ENCODE measurements at places on chromosomes 3 and 15. TPM values are rescaled to one million over a fixed set of nuclear protein-coding genes. Genes with fewer than 3 reads are reported as not detected.

Gene KBTBD8
- 2.7 TPM for polyA plus RNA-seq

Gene KCNMB3
- polyA plus RNA-seq: 5.0 TPM

Gene CFAP91
- 5.2 TPM for polyA plus RNA-seq

DNA sequence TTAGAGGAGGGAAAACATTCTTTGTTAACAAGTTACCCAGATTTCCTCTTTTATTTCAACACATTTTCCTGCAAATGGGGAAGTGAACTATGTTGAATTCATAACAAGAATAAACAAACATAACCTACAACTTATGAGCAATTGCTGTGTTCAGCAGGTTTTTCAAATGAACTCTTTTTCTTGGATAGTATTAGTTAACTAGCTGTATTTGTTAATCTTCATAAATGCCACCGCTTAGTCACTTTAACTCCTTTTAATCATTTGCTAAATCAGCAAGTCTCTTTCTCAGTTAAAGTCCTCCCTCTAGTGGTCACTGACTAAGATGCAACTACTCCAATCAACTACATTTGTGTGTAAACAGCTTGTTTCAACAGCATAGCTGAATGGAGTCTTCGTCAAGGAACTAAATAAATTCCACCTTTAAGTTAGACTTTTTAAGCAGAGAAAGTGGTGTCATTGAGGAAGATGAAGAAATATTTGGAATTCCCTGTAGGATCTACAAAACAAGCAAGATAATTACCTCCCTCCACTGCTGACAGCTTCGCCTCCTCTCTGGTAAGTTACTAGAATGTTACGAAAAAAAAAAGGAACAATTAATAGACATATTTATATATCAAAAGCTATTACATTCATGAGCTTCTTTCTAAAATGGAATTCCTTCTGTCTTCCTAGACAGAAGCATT is 1122.0 kb downstream of the ROBO1 start:
- peak; percentile 58 for DNase-seq

DNA sequence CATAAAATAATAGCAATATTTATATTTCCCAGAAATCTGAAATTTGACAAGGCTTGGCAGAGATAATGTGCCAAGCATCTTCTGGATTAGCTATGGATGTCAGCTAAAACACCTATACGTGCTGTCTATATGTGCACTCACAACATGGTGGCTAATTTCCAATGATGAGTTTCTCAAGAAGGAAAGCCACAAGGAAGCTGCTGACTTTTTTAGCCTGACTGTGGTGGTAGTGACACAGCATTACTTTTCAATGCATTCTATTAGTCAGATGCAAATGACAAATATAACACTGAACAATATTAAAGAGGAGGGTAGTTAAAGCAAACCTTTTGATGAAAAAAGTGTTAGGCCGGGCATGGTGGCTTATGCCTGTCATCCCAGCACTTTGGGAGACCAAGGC is 101.7 kb upstream of the CCDC54 start:
- DNase-seq: no peak

DNA sequence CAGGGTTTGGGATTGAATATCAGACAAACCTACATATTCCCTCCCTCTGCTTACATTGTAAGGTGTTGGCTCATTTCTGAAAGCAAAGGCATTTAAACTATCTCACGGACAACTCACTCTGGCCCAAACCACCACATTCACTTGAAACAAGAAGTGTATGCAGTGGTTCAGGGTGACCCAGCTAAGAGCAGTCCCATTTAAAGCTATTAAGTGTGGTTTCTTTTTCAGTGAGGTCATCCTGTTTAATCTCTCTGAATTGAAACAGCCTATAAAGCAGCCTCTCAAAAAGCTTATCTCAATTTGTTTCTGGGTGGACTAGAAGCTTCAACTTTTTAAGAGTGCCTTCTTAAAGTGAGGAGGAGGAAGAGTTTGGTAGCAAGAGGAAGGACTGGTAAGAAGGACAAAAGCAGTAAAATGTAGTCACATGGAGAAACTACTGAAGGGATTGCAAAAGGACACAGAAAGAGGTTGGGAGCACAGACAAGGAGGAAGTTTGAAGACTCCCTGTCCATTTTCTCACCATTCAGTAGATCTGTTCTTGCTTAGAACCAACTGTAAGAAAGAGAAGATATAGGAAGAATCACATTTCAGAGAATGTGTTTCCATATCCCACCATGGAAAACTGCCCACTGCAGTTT is 151.6 kb downstream of the TMCO5A start:
- peak; percentile 28 for DNase-seq

GRCh38 chr3:122858373-122858772 is 63.5 kb downstream of the SLC49A4 start:
- DNase-seq: no peak

- no peak for DNase-seq
Measured at GRCh38 chr15:87537295-87537694, 719.2 kb downstream of the NTRK3 start.

DNA sequence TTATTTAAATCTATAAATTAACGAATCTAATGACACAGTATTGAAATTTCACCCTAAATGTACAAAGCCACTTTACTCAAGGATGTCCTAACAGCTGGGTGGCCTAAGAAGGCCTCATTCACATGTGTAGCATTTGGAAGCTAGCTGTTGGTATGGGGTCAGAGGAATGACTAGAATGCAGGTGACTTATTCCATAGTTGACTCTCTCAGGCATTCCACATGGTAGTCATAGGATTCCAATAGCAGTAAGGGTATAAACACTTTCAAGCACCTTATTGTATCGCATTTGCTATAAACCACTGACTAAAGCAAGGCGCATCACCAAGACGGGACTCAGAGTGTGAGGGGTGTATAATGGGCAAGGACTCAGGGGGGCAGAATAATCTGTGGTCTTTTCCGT is 294.8 kb upstream of the EPHA3 start:
- DNase-seq: no peak

DNA sequence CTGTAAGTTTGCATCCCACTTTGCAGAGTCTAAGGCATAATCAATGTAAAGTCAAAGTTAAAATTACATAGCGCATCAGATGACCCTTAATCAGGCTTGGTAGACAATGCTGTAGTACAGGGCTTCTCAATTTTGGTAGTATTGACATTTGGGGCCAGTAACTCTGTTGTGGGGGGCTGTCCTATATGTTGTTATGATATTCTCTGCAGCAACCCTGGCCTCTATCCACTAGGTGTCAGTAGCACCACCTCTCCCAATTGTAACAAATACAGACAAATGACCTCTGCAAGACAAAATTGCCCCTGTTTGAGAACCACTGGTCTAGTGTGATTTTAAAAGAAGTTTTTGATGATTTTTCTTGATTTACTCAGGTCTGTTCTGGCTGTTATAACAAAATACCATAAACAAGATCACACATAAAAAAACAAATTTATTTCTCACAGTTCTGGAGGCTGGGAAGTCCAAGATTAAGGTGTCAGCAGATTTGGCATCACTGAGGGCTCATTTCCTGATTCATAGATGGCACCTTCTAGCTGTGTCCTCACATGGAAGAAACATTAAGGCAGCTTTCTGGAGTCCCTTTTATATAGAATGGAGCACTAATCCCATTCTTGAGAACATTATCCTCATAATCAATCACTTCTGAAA is 37.6 kb upstream of the SLC9A9 start:
- peak; percentile 12 for DNase-seq

DNA sequence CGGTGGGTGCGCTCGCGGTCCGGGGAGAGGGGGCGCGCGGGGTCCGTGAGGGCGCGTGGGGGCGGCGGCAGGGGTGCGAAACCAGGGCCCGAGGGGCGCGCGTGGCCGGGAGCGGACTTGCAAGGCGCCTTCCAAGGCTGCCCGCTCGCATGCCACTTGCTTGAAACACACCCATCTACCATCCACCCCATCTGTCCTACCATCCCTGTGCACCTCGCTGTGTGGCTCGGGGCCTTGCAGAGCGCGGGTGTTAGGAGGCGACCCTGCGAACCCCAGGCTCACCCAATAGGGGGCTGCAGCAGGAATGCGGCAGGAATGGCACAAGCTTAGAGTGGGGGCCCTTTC is 240 bp downstream of the CFAP100 start:
- DNase-seq: no peak

DNA sequence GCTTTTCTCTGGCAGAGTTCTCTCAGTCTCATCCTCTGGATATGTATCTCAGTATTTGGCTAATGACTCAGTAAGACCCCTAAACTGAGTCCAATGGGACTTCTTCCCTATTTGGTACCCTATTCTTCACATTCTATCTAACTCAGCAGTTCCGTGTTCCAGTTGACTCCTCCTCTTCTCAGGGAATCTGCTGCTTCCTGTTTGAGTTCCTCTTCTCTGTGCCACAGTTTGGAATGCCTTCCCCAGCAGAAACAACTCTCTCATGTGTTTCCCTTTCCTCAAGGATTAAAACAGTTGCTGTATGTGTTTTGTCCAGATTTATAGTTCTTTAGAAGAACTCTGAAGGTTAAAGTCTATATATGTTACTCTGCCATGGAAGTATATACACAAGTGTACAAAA is 344.0 kb upstream of the RARB start:
- no peak for DNase-seq
